ENCODE measurements at places on chromosomes 7 and 10.

- DNase-seq, result no peak
Observed at GRCh38 chr7:33902746-33903145, 2.6 kb upstream of the BMPER start.

- no peak for DNase-seq
Observed at GRCh38 chr7:26638140-26638539, 226.2 kb downstream of the SKAP2 start.

GRCh38 chr10:95281206-95281605 lies 9.6 kb downstream of the PDLIM1 start:
- no peak for DNase-seq

DNA sequence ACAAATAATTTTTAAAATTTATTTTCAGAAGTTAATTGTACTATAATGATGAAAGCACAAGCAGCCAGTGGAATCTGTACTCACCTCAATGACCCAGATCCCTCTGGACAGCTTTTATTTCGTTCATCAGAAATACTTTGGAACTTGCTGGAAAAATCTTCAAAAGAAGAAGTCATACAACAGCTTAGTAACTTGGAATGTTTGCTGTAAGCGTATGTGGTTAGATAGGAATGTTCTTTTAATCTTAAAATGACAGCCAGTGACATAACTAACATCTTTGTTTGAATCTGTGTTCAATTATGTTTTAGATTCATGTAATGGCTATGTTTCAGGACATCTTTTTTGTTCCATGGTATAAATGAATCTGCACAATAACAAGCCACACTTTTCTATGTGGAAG lies 26.8 kb downstream of the CFAP69 start:
- DNase-seq, result no peak

DNA sequence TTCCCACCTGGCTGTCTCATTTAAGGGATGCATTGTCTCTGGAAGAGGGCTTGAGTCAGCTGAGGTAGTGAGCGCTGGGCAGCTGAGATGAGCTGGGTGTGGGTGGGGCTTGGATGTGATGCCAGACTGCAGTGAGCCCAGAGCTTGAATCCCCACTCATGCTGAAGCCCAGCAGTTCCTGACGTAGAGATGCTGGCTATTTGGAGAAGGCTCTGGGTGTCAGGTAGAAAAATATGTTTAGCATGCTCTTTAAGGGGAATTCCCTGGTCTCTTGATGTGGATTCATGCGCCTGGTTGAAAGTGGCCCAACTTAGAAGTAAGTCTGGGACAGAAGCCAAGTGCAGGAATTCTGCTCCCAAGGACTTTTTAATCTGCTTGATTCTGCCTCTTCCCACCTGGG lies 241.5 kb upstream of the IGFBP3 start:
- peak; percentile 29 for DNase-seq

GRCh38 chr10:90007226-90007625 lies 305.8 kb downstream of the KIF20B start:
- no peak for DNase-seq

GRCh38 chr7:132141109-132141508 lies 435.2 kb downstream of the PLXNA4 start:
- no peak for DNase-seq

- DNase-seq, result no peak
Observed at GRCh38 chr7:157554393-157555238, 217.8 kb downstream of the DNAJB6 start.

GRCh38 chr7:16402091-16402490 lies 19.2 kb downstream of the CRPPA start:
- DNase-seq, result no peak

- DNase-seq, result no peak
Observed at GRCh38 chr7:125675169-125675568, 745.5 kb upstream of the POT1 start.

- DNase-seq, result no peak
Observed at GRCh38 chr7:116162992-116163391, 47.3 kb upstream of the TES start.

DNA sequence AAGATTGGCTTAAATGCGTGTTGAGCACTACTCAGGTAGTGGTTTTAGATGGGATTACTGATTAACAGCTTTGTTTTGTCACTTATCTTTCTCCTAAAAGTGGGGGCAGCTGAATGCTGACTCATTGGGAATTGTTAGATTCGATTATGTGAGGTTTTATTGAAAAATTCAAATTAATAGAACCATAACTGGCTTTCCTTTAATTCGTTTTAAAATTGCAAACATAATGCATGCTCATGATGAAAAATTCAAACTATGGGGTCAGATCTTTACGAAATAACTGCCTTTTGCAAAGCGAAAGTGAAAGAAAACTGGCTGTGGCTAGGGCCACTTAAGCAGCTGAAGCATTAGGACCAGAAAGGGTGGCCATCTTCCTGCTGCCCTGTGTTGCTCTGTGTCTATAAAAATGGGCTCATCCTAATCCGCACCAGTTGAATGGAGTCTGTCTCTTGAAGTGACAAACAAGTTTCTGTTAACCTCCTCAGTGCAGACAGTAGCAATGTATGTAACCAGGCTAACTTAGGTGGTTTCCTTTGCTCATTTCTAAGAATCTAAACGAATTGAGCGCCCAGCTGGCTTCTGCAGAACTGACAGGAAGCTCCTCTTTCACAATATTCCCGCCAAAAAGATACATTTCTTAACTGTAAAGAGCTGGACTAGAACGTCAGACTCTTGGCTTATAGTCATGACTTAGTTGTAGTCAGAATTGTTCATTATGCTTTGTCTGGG lies 27.8 kb downstream of the DENND10 start:
- DNase-seq, result no peak

GRCh38 chr7:114405427-114405826 lies 9.2 kb upstream of the FOXP2 start:
- DNase-seq, result no peak

DNA sequence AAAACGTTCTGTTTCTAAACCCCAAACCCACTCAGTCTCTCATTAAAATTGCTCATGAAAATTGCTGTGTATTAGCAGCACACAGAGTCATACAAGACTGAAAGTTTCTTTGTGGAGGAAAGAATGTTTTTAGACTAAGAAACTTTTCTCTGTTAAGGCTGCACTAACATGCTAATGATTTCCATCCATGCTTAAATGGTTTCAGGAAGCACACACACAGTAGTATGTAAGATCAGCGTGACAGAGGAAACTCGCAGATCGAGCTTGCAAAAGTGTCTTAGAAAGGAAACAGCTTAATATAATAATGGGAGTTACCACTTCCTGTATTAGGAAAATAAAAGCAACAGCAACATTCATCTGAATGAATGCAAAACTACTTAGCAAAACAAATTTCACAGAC lies 112.7 kb downstream of the ICA1 start:
- DNase-seq, result peak; percentile 63

GRCh38 chr10:130141460-130141859 lies 5.3 kb downstream of the GLRX3 start:
- DNase-seq, result no peak

DNA sequence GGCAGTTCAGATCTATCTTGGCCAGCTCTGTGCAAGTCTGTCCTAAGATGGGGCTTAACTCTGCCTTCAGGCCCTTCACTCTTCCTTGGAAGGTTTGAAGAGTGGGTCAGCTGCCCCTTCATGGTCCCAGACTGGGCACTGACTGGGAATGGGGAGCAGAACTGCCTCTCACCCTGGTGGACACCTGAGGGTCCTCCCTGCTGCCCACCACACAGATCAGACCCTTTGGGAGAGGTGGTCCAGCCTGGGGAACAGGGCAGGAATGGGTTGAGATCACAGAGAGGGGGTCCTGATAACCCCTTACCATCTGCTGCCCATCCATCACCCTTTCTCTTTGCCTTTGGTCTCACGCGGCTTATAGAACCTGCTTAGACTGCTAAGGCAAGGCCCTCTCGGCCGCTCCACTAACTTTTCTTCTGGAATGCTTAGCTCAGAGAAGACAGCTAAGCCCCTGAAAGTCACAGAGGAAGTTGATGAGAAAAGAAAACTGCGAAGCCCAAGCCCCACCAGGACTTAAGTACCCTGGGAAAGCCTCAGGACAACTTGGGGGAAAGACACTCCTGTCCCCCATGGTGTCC lies 402 bp upstream of the CDHR1 start:
- DNase-seq, result no peak

DNA sequence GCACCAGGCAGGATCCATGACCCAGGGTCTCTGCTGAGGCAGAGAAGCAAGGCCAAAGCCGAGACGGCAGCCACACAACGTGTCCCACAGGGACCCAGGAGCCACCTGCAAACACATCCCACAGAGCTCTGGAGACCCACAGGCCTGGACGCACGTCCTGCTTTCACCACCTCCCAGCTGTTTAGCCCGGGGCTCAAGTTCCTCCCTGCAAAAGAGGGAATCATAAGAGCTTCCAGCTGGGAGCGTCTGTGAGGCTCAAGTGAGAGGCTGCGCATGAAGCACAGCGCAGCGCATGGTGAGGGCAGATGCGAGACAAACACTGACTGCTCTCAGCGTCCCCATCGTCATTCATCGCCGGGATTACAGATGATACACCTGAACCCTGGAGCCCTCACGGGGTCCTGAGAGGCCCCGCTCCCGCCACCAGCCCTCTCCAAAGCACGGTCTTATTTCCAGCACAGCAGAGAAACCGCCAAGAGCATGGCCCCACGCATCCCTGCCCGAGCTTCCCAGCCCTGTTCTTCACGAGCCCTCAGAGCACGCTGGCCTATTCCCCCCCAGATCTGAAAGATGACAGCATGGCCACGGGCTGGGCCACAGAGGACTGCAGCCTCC lies 88.7 kb downstream of the MAD1L1 start:
- no peak for DNase-seq

DNA sequence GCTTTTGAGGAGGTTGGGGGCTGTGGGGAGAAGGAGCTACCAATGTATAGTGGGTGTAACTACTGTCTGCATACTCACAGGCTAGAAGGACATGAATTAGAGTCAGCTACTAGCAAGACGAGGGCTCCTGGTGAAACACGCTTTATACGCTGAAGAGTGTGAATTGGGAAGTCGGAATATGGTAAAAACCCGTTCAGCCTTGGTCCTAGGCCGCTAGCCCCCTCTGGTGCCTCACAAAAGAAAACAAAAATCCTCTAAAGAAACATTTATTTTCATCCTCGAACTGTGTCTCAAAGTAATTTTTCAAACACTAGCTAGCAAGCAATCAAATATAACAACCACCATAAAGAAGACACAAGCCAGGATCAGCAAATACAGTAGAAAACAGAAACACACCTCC lies 338.1 kb upstream of the SEMA3C start:
- no peak for DNase-seq

DNA sequence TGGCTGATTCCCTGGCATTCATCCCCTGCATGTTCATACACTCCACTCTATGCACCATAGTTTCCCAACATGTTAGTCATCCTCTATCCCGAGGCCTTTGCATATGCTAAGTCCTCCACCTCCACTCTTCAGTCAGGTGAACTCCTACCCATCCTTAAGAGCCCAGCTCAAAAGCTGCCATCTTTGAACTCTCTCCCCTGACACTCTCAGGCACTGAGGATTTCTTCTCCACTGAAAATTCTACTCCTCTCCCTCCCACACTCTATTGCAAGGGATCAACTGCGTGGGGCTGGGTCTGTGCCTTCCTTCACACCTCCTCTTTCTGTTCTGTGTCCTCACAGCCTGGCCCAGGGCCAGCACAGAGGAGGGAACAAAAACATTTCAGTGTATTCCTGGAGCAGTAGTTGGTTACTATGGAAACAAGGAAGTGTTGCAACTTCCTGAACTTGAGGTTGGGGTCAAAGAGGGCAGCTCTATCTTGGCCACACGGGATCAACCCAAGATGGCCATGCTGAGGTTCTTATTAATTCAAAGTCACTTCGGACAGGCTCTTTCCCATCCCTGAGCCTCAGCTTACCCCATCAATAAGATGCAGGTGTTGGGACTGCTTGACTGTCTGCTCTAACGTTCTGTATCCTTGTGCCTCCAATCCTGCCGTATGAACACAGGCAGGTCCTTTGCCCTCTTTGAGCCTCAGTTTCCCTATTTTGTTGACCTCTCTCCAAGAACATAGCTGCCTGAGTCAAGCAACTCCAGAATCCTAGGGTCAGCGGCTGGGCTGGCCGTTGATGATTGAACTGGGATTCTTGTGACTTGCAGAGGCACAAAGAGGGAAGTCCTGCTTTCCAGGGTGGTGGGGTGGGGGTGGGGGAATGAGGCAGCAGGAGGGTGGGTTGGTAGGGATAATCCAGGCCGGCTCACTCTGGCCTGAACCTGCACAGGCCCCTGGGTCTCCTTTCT lies 15.5 kb downstream of the ZMIZ1 start:
- DNase-seq, result peak; percentile 42

GRCh38 chr10:122161795-122162194 lies 109.3 kb upstream of the BTBD16 start:
- DNase-seq, result no peak

GRCh38 chr10:126242397-126243260 lies 145.6 kb downstream of the ADAM12 start:
- DNase-seq, result peak; percentile 78

- no peak for DNase-seq
Observed at GRCh38 chr10:37488792-37489657, 363.6 kb downstream of the ANKRD30A start.

GRCh38 chr10:98302741-98303365 lies 34.9 kb upstream of the LOXL4 start:
- DNase-seq, result no peak

- no peak for DNase-seq
Observed at GRCh38 chr10:101446071-101446470, 92.1 kb downstream of the BTRC start.
